ENCODE measurements at places on chromosomes 1 and 21. TPM values are rescaled to one million over a fixed set of nuclear protein-coding genes. Genes with fewer than 3 reads are reported as not detected.

The RBBP4 gene
- 104 TPM for total RNA-seq

The HPCAL4 gene
- 0.52 TPM for total RNA-seq

The PCBP3 gene
- total RNA-seq, result not detected

The DNAI4 gene
- total RNA-seq, result 12.5 TPM

The USP48 gene
- 55.3 TPM for total RNA-seq

The MATN1 gene
- 1.6 TPM for total RNA-seq

The MCOLN3 gene
- 0.52 TPM for total RNA-seq

The KCNE1 gene
- total RNA-seq, result 0.52 TPM

The TGFB2 gene
- 50.6 TPM for total RNA-seq

The CR1L gene
- 2.6 TPM for total RNA-seq
